H7 (cell line): ENCODE measurements at places on chromosomes 11 and 22. TPM values are rescaled to one million over a fixed set of nuclear protein-coding genes. Genes with fewer than 3 reads are reported as not detected.

The ZNRD2 gene
- 88.1 and 89.1 TPM in 2 replicates for total RNA-seq

The CRYBA4 gene
- 0.22 TPM in 1 of 2 replicates, not detected in the other for total RNA-seq

The CNTN5 gene
- 0.07 and 0.17 TPM in 2 replicates for total RNA-seq

The MMP8 gene
- total RNA-seq = not detected in 2 replicates

The RAB39A gene
- total RNA-seq = 5.2 and 7.2 TPM in 2 replicates

GRCh38 chr11:66787934-66788758 lies 55.1 kb upstream of the RCE1 start:
- DNase-seq = no peak

DNA sequence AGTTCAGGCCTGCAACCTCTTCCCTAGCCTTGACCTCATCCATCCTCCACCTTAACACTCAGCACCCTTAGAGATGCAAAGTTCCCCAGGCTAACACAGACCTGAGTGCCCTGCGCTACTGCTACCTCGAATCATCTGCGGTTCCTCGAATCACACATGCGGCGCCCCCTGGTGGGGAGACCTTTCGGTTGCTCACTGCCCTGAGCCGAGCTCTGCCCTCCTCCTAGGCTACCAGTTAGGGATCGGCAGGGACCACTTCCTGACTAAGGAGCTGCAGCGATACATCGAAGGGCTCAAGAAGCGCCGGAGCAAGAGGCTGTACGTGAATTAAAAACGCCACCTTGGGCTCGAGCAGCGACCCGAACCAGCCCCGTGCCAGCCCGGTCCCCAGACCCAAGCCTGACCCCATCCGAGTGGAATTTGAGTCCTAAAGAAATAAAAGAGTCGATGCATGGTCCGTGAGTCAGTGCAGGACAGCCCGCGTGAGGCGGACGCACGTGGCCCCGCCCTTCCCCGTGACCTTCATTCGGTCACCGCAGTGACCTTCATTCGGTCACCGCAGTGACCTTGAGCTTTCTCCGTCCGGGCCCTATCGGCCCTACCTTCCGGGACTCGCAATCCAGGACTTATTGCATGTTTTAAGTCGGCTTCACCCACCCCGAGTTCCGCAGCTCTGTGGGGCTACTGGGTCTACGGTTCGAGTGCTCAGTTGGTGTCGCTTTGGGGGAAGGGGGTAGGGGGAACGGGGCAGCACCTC lies 830 bp upstream of the ESRRA start:
- peak; percentile 95 for DNase-seq

DNA sequence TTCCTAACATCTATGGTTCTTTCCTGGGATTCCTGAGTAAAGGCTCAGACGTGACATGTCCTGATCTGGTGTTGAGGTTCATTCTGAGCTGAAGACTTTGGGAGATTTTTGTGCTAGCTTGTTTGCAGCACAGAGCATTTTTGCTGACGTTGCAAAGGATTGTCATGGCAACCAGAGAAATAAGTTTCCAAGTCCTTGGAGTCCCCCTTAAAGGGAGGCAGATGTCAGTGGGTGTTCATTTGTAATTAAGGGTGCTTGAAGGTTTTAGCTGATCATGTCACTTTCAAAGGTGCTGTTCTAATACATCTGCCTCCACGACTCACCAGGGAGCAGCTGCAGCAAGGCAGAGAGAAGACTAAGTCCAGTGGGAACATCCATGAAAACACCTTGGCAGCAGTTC lies 5.4 kb upstream of the SYN3 start:
- DNase-seq = no peak

DNA sequence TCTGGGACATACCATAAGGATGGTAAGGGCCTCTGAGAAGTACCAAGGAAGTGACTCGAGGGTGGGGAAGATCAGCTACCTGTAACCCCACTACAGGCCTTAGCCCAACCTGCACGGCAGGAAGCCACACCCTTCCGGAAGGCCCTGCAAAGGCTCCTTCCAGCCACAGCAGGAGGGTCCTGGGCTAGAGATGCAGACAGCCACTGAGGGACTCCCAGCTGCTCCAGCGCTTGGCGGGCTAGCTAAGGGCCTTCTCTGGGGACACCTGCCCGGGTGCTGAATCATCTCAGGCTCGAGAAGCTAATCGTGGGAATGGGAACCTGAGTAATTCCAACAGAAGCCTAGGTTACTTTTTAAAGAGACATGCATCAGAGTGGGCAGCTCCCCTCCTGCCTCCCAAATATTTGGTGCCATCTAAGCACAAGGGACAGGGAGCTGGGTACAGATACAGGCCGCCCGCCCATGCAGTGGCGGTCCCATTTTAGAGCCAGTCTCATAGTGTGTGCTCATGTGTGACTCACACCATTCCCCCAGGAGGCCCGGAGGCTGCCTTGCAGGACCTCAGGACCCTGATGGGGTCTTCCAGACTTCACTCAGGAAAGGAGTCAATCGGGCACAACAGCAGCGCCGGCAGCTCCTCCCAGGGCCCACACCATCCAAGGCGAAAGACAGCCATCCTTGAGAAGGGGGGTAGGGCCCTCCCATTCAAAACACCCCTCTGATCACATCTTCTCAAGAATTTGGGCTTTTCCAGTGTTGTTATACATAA lies 8.0 kb downstream of the MYH9 start:
- peak; percentile 58 for DNase-seq

DNA sequence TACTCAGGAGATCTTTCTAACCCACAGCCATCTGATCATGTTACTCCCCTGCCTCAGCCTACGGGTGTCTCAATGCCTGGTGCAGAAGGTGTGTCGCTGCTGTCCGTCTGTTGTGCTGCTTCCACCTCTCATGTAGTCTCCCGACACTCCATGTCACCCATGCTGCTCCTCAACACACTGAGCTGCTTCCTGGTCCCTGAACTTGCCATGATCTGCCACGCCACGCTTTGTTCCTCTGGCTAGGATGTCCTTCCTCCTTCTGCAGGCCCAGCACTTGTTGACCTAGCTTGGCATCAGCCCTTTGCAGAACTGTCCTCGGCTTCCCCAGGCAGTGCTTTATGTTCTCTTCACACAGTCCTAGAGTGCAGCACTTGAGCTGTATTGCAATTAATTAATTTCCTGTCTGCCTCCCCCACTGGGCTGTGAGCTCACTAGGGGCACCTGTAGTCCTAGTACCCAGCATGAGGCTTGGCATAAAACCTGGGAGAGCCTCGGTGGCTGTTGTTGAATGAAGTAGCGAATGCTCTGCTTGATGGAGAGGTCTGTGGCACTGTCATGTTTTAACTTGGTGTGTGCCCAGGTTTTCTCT lies 9.5 kb downstream of the GTPBP1 start:
- no peak for DNase-seq

- peak; percentile 97 for DNase-seq
Observed at GRCh38 chr11:77091146-77091940, 11.3 kb upstream of the OMP start.

DNA sequence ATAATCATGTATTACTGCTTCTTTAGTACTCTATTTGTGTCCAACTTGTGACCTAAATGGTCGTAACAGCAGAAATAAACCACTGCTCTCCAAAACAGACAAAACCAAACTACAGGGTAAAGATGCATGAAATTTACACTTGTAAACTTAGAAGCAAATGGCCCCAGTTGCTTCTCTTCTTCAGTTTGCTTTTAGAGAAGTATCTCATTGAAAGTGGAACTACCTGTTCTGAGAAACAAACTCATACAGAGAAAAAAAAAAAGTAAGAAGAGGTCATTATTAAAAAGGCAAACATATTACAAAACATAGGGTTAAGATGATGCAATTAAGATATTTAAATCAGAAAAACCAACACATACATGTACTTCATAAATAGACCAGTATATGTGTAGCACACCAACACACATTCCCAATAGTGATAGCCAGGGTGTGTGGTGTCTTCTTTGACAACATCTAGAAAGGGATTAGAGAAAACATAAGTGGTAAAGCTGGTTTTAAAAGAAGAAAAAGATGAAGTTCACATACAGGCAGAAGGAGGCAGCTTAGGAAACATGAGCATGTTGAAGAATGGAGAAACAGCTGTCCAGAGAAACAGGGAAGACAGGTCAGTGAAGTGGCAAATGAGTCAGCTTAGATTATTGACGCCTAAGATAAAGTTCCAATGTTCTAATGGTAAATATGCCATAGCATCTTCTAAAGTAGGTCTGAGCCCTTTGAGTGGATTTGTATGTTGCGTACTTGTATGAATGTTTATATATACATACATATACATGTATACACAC lies 844.7 kb upstream of the CCDC90B start:
- no peak for DNase-seq

DNA sequence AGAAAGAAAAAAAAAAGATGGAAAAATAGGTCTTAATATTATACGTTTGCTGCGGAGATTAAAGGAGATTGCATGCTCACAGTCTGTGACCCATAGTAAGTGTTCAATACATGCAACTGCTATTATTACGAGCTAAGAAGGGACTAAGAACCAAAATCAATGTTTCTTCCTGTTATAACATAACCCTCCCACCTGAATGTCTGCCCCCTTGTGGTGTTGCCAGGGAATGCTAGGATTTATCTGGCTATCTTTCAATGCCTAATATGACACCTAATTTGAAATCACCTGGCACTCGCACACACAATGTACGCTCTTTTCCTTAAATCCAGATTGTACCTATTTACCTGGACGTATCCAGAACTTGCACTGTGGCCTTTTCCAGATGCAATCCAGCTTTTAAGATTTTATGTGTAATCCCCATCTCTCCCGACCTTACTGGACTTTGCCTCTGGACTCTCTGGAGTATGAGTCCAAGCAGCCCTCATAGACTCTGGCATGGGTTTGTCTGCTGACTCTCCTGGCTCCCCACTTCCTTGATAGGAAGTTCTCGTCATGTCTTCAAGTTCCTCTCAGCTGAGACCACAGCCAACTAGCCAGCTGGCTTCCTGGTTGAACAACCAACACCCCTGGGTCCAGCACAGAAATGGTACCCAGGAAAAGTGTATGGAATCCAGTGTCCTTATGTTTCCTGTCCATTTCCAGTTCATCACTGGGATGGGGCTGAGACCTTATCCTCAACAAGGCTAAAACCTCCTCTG lies 151.5 kb downstream of the CCDC34 start:
- no peak for DNase-seq

GRCh38 chr11:96219981-96220623 lies 122.9 kb downstream of the MAML2 start:
- peak; percentile 16 for DNase-seq

GRCh38 chr22:40728731-40729189 lies 49.5 kb downstream of the MCHR1 start:
- no peak for DNase-seq

DNA sequence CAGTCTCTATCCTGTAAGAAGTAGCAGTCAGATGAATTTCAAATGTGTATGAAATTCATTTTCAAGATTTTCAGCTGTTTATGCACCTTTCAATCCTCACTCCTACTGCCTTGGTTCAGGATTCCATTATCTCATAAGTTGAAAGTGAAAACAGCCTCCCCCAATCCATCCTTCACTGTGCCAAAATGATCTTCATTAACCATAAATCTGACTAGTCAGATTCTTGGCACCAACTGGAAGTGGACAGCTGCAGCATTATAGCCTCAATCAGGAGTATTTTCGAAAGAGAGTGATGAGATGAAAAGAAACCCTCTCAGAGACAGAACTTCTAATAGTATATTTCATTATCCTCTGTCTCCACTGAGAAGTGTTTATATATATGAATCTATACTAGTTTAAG lies 365.3 kb upstream of the PDGFD start:
- DNase-seq = no peak

DNA sequence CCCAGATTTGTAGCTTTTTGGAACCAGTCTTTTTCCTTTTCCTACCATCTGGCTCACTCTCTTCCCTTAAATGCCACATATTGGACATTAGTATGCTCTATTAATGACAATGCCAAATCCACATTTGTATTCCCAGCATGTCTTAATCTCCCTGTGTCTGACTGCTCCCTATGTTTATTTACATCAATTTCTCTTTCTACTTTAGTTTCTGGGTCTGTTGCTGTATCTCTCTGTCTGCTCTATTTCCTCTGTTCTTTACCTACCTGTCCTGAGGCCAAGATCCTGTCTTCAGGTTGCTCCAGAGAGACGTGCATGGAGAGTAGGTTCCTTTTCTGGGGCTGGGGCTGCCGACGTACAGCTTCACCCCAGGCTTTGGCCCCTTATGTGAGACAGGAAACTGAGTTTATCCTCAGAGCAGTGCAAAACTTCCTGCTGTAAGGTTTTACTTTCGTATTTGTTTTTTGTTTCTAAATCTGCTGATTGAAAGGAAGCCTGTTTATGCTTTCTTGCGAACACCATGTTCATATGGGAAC lies 25.6 kb downstream of the OR2AG2 start:
- no peak for DNase-seq

GRCh38 chr11:47259232-47259977 lies 1.6 kb downstream of the NR1H3 start:
- DNase-seq = peak; percentile 89

DNA sequence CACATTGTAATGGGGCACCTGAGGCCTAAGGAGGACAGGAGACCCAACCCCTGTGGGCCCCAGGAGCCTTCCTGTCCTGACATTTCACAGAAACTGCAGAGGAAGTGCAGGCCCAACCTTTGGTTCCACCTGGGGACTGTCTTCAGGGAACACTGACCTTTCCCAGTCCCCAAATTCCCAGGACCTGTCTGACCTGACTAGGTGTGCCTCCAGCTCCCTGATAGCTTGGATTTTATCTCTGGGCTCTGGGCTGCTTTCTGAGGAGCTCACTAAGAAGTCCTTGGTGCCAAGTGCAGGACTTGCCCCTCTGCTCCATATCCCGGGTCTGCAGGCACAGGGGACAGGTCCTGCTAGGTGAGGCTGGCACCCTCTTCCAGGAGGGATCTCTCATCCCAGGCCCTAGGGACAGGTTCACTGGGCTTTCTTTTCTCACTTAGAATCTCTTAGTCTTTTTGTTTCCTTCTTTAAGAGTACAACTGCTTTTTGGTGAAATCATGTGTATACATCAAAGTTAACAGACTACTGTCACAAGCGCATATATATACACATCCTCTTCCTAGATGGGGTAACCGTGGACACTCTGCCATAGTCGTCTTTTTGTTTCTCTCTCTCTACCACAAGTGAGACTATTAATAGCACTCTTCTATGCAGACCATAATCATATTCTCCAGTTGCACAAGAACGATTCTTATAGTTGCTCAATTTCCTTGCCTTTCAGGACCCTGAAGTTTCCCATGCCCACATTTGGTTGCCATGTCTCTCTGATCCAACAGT lies 72.0 kb upstream of the IGLL5 start:
- no peak for DNase-seq
